ENCODE measurements at places on chromosomes 7 and 10.

GRCh38 chr7:156989766-156990535 is 20.5 kb downstream of the MNX1 start:
- no peak for ATAC-seq
- H3K36me3 ChIP-seq: no peaks in the 10 kb centered on the region
- peaks cover 10% of the 10 kb centered on the region for H3K27me3 ChIP-seq
- H3K27ac ChIP-seq: no peak overlapping the region

DNA sequence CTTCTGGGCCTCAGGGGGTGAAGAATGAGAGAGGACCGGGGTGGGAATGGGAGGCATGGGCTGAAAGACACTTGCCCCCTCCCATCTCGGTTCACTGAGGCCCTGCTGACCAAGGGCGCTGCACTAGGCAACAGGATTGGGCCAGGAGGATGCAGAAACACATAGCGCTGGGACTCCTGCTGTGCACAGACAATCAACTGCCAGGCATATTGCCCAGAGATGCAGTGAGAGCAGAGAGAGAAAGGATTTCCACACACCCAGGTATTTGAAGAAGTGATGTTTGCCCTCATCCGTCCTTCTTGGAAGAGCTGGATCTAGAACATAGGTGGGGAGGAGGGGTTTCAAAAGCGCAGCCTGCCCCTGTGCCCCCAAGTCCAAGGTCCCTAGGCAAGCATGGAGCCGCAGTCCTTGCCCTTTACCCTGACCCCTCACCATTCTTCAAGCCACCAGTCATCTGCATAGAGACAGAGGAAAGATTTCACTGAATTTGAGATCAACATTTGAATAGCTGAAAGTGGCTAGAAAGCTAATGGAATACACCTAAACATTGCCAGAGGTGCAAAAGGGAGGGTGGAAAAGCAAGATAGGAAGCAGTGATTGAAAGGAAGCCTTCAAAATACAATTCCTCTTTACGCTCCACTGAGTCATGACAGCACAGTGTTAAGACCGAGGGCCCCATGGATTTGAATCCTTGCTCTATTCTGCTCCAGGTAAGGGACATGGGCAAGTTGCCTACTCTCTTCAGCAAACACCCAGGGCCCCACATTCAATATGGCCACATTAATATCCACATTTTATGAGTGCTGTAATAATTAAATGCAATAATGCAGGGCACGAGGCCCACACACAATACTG is 44.2 kb upstream of the TNS3 start:
- H3K27ac ChIP-seq: no peak overlapping the region
- no peaks in the 10 kb centered on the region for H3K27me3 ChIP-seq
- no peaks in the 10 kb centered on the region for H3K4me1 ChIP-seq
- no peaks in the 10 kb centered on the region for H3K36me3 ChIP-seq
- ATAC-seq: no peak

GRCh38 chr7:32427769-32428291 is 62.4 kb downstream of the LSM5 start:
- H3K36me3 ChIP-seq: no peaks in the 10 kb centered on the region
- no peak overlapping the region for H3K27ac ChIP-seq
- H3K4me1 ChIP-seq: no peaks in the 10 kb centered on the region

- H3K36me3 ChIP-seq: peaks cover 52% of the 10 kb centered on the region
- H3K4me3 ChIP-seq: no peak overlapping the region
- H3K27me3 ChIP-seq: no peaks in the 10 kb centered on the region
- peak overlapping the region; percentile 17 for H3K27ac ChIP-seq
Measured at GRCh38 chr7:98186452-98187137, 24.6 kb upstream of the BHLHA15 start.

DNA sequence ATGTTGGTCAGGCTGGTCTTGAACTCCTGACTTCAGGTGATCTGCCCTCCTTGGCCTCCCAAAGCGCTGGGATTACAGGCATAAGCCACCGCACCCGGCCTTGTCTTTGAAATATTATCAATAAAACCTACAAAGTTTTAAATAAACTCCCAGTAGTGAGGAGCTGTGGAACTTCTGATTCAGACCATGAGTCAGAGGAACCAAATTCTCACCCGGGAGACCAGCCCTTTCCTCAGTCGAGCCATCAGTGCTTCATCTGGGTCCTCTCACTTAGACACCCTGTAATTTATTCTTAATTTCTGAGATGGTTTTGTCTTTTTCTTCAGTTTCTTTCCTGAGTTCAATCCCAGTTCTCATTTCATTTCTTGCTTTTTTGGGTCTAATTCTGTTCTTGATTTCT is 68.6 kb downstream of the DYNC2I1 start:
- H3K27ac ChIP-seq: no peak overlapping the region
- H3K36me3 ChIP-seq: peaks cover 90% of the 10 kb centered on the region
- no peaks in the 10 kb centered on the region for H3K27me3 ChIP-seq
- H3K4me3 ChIP-seq: no peak overlapping the region
